ENCODE measurements at places on chromosomes 7 and 10.

DNA sequence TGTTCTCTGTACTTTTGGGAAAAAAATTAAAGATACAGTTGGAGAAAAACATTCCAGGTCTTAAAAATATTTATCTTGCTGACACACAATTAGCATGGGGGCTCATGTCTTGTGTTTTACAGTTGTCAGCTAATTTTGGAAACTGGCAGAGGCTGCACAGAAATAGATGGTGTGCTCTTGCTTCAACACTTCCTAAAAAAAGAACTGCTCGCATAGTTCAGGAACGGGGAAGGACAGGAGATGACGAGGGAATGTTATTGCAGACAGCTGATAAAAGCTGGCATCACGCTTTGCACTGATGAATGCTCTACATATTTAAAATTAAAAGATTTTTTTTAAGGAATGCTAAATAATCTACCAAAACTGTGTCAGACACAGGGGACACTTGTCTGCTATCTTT is 103.5 kb upstream of the CELF2 start:
- no peak for DNase-seq

GRCh38 chr7:91784469-91784868 is 96.0 kb downstream of the MTERF1 start:
- DNase-seq: no peak

DNA sequence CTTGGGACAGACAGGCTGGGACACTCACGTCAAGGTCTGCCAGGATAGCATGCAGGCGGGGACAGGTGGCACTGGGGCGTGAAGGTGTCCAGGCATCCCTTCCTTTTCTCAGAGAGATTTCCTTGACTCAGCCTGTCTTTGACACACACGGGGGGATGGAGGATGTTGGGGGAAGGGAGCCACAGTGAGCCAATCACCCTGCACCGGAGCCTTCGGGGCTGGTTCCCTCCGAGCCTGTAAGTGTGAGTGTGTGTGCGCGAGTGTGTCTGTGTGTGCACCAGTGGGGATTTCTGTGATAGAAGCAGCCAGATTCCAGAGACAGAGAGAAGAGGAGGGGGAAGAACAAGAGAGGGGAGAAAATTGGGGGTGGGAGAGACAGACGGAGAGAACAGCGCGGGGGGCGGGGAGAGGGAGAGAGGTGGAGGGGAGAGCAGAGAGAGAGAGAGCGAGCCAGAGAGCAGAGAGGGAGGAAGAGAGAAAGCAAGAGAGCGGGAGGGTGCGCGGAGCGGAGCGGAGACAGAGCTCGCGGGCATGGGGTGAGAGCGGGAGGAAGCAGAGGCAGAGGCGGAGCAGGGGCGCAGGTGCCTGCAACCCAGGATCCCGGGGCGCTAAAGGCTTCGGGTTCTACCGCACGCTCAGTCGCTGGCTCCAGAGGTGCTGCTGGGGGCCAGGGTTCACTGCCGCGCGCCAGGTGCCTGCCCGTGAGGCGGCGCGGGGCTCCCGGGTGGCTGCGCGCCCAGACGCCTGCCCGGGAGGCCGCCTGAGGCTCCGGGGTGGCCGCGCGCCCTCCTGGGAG is 466 bp upstream of the GPR26 start:
- no peak for DNase-seq

DNA sequence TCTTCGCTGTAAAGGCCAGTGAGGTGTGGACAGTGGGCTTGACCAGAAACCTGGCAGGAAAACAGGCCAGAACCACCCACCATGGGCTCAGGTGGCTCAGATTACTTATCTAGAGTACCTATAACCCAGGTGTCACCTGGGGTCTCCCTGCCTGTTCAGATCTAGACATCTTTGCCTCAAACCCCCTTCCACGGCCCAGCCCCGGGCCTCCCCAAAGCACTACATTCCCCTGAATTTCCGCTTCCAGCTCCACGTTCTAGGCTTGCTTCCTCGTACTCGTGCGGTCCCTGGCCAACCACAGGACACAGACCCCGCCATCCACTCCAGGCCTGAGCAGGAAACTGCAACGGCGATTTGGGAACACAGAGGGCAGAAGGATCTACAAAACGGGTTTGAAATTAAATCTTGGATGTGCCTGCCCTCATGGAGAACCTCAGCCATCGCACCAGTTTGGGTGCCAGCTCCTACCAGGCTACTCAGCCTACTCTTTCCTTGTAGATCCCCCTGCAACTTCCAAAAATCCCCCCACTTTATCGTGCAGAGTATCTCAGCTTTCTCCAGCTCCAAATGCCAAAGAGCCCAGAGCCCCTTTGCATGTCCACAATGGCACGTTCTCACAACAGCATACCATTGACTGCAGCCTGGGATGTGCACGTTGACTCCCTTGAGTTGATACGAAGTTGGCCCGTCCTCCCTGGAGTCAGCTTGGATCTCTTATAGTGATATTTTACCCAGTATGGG is 62.7 kb upstream of the CACUL1 start:
- DNase-seq: no peak

Data from activated CD4-positive, alpha-beta memory T cell treated with anti-CD3 and anti-CD28 coated beads for 36 hours (primary cell).